ENCODE measurements at places on chromosomes 5 and 9.
A peak's percentile ranks its signal among the peaks of the same experiment; 100 is the strongest.

DNA sequence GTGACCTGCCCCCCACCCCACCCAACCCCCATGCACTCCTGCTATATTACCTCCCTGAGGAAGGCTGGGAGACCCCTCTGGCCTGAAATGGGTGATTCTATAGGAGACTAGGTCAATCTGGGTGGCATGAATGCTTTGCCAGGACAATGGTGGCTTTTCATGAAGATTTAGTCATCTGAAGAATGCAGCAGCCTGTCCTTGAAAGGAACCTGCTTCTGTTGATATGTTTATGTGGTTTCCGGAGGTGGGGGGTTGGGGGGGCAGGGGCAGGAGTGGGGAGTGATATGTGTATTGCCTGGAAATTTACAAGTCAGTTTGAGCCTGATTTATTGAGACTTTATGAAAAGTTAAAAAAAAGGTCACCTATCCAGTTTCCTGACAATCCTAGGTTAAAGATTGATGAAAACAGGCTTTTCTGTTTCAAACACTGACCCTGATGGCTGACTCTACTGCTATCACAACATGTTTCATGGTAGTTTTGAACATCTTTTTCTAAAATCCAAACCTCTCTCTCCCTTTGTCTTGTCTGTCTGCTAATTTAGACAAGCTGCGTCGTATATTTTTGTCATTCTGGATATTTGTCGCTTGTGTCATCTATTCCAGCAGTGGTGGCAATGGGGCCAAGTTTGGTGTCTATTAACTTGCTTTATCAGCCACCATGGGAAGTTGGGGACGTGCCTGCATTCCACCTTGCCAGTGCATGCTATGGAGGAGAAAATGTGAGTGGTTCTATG, 153.7 kb upstream of the EGFLAM start:
- no peak for DNase-seq

- DNase-seq = no peak
Observed at GRCh38 chr5:52705720-52706119, 82.0 kb upstream of the ITGA1 start.

- no peak for DNase-seq
Observed at GRCh38 chr5:92023555-92023954, 640.4 kb upstream of the ARRDC3 start.

- no peak for DNase-seq
Observed at GRCh38 chr5:180026734-180027458, 44.7 kb downstream of the RNF130 start.

DNA sequence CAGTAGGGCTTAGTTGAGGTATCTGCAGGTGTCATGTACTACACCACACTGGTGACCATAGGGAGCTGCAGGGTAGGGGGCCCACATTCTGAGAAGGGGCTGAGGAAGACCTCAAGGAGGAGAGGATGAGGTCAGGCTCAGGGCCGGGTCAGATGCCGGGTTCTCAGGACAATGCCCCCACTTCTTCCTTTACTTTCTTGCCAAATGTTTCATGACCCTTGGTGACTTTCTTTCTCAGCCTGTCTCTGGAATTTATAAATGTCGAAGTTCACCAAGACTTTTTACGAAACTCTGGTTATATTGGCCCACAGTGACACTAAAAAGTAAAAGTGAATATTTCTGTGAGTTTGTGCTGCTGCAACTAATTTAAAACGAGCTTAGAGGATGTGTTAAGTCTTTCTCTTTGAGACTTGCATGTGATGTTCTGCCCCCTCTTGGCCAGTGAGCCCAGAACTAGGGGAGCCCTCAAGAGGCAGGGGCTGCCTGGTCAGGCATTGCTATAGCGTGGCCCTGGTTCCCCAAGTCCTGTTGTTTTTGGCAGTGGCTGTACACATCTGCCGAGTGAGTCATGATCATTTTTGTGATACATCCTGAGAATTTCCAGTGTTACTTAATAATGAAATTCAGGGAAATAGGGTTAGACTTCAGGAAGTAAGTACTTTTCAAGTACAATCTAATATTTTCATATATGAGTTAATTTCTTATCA, 11.2 kb downstream of the ACO1 start:
- no peak for DNase-seq

- no peak for DNase-seq
Observed at GRCh38 chr9:13032585-13032984, 246.9 kb downstream of the MPDZ start.

- DNase-seq = peak; percentile 53
Observed at GRCh38 chr5:96876292-96876850, at the start of gene ERAP2. ERAP2 (plus strand) TSS chr5:96876500; CDS start chr5:96879686, 3,186 bp downstream.

- DNase-seq = peak; percentile 23
Observed at GRCh38 chr9:22047596-22047995, 38.5 kb upstream of the CDKN2B start.

GRCh38 chr9:110008663-110009062, 199.3 kb downstream of the C9orf152 start:
- no peak for DNase-seq

DNA sequence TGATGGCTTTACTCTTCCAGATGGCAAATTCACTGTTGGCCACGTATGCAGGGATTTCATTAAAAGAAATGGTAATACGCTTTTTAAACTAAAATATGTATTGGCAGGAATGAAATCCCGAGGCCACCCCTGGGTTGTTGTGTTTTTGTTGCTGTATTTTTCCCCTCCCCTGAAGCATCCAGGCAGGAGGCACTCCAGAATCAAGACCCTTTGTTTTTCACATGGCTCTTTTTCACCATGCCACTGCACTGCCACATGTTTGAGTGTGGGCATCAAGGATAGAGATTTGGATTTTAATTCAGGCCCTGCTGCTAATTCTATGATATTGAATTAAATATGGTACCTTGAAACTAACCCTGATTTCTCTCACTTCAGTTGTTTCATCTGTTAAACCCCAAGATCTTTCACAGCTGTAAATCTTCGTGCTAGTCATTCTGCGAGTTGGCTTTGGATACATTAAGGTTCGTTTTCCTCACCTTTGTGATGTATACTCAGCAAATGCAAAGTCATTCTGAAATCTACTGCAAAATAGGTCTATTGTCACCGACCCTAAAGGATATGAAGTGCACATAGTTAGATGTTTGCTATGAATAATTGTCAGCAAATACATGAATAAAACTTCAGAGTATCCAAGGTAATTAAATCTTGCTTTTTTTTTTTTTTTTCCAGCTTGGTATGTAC, 533.4 kb downstream of the PTPRD start:
- no peak for DNase-seq

DNA sequence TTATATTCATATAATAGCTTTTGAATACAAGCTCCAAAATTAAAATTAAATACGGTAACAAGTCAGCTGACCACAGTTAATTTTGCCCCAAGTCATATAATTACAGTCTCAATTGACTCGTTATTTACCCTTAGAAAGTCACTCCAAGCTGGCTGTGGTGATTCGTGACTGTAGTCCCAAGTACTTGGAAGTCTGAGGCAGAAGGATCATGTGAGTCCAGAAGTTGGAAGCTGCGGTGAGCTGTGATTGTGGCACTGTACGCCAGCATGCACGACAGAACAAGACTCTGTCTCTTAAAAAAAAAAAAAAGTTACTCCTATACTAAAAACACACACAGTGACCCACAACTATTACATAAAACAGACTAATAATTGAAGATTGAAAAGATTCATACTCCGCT, 31.6 kb upstream of the DTWD2 start:
- DNase-seq = no peak

DNA sequence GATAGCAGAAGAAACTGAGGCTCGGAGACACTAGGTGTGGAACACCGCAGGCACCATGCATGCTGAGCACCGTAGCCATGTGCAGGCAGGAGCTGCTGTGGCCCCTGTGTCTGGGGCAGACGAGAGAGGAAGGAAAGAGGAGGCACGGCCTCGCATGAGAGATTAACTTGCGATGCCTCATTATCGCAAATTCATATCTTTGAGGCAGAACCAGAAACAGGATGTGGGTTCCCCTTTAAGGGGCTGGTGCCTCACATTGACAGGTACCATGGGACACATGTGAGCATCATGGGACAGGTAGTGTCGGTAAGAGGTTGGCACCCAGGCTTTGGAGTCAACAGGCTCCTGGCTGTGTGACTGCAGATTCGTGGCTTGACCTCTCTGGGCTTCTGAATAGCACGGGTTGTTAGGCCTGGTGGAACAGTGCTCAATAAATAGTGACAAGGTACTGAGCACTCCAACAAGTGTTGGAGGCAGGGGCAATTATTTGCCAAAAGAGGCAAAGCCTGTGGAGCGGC, 40.8 kb downstream of the NAIF1 start:
- no peak for DNase-seq

GRCh38 chr5:82622205-82622604, 344.1 kb upstream of the RPS23 start:
- DNase-seq = no peak

DNA sequence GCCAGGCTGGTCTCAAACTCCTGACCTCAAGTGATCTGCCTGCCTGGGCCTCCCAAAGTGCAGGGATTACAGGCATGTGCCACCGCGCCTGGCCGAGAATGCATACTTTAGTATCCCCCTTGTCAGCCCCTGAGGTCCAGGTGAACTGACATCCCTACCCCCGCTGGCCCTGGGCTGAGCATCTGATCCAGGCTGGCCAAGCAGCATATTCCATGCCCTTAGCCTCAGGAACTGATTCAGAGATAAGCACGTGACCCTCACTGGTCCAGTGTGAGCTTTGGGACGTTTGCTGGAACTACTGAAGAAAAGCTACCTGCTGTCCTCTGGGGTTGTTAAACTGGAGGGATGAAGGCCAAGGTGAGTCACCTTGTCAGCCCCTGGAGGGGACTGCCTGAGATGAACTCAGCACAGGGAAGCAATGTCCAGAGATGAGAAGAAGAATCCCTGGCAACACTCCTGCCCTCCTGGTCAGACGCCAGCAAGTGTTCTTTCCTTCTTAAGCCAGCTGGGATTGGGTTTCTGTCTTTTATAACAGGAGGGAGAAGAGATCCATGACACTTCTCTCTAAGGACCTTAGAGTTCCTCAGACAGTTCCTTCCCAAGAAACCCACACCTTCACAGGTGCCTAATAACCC, 59.1 kb upstream of the FBXW11 start:
- no peak for DNase-seq

DNA sequence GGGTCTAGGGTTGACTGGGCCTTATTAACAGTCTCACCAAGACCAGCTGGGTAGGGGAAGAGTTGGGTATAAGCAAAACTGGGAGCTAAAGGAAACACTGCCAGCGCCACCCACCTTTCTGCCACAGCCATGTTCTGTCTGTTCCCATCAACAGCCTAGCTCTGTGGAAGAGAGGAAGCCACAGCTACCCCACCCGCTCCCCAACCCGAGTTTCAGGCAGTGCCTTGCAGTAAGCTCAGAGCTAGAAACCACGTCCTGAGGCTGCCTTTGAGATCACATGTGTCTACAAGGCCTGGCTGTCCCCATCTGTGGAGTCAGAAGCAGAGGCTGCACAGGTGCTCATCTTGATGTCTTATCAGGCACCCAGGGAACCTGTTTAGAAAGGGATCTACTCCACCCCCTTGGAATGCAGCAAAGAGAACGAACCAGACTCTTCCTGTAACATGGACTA, 15.3 kb downstream of the HNRNPH1 start:
- peak; percentile 25 for DNase-seq

DNA sequence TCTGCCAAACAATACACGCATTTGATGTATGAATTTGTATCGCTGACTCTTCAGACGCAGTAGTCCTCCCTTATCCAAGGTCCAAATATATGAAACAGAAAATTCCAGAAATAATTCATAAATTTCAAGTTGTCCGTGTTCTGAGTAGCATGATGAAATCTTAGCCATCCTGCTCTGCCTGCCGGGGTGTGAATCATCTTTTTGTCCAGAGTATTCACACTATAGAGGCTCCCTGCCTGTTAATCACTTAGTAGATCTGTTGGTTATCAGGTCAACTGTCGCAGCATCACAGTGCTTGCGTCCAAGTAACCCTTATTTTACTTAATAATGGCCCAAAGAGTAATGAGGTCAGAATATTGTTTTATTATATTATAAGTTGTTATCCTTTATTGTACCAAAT, 268.1 kb downstream of the DOCK8 start:
- no peak for DNase-seq

Data from AML-193 (cell line).